ENCODE measurements at places on chromosomes 3 and 15. TPM values are rescaled to one million over a fixed set of nuclear protein-coding genes. Genes with fewer than 3 reads are reported as not detected.

- no peak for DNase-seq
Measured at GRCh38 chr15:34496207-34496995, 58.8 kb upstream of the GOLGA8A start.

- DNase-seq, result no peak
Measured at GRCh38 chr3:188780193-188781147, 391.3 kb upstream of the TPRG1 start.

DNA sequence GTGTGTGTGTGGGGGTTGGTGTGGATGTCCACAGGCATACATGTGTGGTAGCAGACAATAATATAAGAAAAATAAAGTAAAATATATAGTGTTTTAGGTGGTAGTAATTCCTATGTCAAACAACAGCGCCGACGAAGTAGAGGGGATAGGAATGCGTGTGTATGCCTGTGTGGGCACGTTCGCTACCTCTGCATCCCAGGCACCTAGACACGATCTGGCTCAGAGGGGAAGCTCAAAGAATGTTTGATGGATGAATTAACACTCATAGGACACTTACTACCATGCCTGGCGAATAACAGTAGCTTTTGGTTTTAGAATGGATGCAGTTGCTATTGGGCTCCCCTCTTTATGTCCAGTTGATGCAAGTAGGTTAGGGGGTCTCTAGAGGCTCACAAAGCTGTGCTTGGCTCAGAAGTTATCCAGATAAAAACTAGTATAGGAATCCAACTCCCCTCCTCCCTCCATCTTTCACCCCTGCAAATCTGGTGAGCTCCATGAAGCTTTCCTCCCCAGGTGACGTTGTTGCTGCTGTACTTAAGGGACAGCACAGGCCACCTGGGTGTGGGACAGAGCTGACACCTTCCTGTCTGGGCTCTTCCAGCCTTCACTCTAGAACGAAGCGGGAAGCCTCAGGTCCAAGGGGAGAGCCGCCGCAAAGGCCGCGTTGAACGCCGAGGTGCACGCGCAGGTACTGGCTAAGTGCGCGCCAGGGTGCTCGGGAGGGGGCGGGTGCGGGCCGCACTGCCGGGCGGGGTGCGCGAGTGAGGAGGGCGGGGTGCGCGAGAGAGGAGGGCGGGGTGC, 192.6 kb upstream of the LYSMD4 start:
- peak; percentile 61 for DNase-seq

- DNase-seq, result no peak
Measured at GRCh38 chr3:182816181-182816580, 22.9 kb downstream of the ATP11B start.

GRCh38 chr3:45154641-45155147, 8.5 kb upstream of the CDCP1 start:
- no peak for DNase-seq

DNA sequence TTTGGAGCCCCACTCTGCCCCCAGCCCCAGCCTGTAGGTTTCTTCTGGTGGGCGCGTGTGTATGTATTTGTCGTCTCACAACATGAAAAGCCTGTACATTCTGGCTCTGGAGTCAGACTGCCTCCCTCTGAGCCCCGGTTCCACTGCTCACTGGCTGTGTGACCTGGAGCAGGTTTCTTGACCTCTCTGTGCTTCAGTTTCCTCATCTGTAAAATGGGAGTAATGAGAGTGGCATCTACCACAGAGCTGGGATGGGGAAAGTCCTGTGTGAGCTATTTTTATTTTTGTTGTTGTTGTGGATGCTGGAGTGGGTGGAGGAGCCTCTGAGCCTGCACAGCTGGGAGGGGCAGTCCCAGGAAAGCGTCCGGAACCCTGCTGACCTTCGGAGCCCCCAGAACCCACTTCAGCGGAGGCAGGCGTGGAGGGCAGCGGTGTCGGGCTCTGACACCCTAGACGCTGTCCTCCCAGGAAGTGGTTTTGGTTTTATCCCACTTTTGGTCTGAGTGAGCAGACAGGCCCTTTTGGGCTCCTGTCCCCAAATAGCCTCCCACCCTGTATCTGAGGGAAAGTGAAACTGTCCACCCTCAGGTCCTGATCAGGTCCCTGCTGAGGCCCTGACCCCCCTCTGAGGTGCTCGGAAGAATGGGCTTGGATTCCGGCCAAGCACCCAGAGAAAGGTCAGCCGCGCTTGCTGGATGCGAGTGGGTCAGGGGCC, 103.5 kb downstream of the CHSY1 start:
- no peak for DNase-seq

DNA sequence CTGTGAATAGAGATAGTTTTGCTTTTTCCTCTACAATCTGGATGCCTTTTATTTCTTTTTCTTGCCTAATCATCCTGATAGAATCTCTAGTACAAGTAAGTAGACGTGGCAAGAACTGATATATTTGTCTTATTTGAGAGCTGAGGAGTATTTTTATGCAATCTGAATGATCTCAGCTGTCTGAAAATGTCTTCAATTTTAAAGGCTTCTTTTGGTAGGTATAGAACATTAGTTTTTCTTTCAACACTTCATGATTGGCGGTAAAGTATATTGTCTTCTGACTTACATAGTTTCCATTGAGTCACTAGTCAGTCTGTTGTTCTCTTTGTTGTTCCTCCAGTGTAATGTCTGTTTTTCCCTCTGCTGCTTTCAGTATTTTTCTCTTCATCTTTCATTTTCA, 31.3 kb downstream of the MGA start:
- no peak for DNase-seq

SMC4 gene
- total RNA-seq, result 115 TPM

INSYN1 gene
- total RNA-seq, result 9.0 TPM

KIF15 gene
- 18.4 TPM for total RNA-seq

STRIT1 gene
- total RNA-seq, result 0.33 TPM

SEMA3F gene
- 49.0 TPM for total RNA-seq

SIDT1 gene
- total RNA-seq, result 0.22 TPM

Measured in WTC11 (cell line).